ENCODE measurements at places on chromosomes 7 and 10.

GRCh38 chr10:120612756-120613155 is 155.7 kb downstream of the PLPP4 start:
- DNase-seq = no peak

DNA sequence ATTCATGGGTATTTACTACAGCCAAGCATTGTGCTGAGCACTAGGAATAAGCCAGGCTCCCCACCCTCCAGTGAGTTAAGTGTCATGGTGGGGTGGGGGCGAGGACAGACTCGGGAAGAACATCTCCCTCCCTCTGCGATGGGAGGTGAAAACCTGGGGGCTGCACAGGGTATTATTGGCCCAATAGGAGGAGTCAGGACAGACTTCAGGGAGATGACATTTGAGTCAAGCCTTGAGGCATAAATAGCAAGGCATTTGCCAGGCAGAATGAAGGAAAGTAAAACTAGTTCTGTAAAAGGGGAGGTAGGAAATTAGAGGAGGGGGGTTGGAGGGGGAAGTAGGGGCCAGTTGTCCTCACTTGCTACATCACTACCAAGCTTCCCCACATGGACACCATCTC is 18.9 kb downstream of the NKX2-3 start:
- no peak for DNase-seq

DNA sequence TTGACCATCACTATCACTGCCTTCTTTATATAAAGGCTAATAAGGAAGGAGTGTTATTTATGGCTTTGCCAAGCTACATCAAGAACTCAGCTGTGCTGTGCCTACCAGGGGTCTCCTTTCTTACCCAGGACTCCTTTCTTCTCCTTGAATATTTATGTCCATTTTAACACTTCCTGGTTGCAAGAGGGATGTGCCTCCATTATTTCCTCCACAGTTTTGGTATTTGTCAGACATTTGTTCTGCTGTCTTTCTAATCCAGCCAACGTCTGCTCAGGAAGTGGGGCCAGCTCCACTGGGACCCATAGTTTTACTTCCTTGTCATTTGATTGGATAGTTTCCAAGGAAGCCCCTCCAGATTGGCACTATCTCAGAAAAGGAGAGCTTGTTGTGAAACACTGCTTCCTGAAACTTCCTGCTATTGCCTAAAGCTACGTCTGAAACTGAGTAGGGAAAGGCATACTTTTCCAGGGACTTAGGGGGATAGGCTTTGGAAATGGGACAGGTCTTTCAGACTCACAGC is 6.6 kb upstream of the STRIP2 start:
- no peak for DNase-seq

DNA sequence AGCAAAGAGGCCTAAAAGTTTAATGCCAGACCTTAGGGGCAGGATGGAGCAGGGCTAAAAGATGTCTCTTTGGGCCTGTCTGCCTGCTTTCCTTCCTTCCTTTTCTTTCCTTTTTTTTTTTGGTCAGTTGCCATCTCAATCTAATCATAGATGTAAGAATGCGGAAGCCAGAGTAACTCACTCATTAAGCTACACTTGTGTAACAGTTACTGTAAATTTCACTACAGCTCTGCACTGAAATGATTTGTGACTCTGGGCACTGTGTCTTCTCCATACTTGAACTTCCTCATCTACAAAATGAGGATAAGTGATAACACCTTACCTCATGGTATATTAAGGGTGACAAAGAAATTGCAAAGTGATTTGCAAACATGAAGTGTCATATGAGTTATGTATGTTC is 75.5 kb upstream of the AGK start:
- no peak for DNase-seq

DNA sequence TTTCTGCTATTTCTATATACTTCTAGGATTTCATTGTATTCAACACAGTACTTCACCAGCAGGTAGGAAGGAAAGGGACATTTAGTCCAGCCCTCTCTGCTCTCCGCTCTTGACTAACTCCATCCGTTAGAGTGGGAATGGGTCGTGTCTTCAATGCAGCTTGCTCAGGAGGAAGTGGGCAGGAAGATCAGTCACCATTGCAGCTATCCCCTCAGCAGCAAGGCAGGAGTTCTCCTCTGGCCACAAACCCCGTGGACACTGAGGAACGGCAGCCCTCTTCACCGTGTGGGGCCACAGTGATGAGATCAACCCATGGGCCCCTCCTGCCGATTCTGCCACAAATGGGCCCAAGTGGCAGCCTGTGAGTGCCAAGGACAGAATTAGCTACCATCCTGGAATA is 30.2 kb upstream of the IKZF1 start:
- no peak for DNase-seq

GRCh38 chr7:157278791-157279724 is 57.7 kb upstream of the DNAJB6 start:
- no peak for DNase-seq

GRCh38 chr7:151346-152050 is 40.9 kb upstream of the FAM20C start:
- DNase-seq = no peak

GRCh38 chr7:155269766-155270585 is 27.7 kb upstream of the INSIG1 start:
- DNase-seq = no peak

- no peak for DNase-seq
Observed at GRCh38 chr10:44382131-44382858, 2.6 kb downstream of the CXCL12 start.

DNA sequence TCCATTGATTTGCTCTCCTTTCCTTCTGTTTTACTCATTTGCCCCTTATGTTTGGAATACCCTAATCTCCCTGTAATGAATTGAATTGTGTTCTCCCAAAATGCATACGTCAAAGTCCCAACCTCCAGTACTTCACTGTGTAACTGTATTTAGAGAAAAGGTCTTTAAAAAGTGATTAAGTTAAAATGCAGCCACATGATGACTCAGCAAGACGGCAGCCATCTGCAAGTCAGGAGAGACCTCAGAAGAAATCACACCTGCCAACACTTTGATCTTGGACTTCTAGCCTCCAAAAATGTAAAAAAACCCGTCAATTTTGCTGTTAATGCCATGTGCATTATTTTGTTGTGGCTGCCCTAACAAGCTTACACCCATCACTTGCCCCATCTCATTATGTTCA is 85.3 kb upstream of the PCLO start:
- DNase-seq = no peak

DNA sequence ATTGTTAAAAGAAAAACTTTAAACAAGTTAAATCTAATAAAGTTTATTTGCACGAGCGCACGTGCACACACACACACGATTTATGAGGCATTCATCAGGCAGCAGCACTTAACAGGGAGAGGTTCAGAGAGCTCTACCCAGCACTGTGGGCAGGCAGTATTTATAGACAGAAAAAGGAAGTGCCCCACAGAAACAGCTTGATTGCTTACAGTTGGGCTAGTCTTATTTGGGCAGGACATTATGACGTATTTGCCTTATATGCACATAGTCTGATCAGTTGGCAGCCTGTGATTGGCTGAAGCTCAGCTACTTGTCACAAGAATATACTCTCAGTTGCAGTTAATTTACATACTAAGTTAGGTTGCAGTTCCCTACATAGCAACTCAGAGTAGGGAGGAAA is 1.2 kb upstream of the SDHAF3 start:
- DNase-seq = no peak

DNA sequence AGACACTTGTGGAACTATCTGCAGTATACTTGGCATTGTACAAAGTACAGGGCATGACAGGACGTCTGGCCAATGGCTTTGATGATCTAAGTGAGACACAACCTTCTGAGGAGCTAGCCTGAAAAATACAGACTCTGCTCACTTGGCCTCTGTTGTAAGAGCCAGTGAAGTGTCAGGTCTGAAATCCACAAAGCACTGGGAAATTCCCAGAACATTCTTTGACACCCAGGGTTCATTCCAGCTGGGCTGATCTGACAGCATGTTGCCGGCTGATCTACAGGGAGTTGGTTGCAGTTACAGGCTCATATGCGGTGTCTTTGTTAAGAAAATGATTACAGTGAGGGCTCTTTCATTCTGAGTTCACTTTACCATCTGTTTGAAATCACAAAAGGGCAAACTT is 354.6 kb downstream of the PHF14 start:
- no peak for DNase-seq

DNA sequence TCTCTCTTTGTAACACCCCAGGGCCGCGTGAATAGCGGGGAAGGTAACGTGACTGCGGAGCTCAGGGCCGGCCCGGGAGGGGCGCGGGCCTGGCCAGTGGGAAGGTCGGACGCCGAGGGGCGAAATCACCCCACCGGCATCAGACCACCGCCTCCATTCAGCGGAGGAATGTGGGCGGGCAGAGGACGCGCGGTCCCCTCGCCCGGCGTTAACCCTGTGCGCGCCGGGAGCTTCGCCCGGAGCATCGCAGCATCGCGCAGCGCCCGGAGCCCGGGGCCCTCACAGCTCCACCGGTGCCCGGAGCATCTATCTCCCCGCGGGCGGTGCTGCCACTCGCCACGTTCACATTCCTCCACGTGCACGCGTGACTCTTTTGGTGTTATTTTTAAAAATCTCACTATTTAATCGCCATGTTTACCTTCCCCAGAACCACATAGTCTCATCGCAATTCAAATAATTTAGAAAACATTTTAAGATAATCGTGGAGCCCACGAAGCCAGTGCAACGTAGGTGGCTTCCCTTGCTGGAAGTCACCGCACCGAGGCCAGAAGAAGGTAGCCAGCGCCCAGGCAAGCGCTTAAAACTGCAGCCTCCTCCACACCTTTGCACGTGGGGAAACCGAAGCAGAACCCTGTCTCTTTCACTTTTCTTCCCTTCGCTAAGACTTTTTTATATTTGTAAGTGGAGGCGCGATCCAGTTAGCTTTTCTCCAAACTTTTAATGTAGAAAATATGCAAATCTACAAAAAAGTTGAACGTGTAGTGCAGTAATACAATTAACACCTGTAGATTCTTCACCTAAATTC is 21.8 kb downstream of the FGFBP3 start:
- peak; percentile 14 for DNase-seq

DNA sequence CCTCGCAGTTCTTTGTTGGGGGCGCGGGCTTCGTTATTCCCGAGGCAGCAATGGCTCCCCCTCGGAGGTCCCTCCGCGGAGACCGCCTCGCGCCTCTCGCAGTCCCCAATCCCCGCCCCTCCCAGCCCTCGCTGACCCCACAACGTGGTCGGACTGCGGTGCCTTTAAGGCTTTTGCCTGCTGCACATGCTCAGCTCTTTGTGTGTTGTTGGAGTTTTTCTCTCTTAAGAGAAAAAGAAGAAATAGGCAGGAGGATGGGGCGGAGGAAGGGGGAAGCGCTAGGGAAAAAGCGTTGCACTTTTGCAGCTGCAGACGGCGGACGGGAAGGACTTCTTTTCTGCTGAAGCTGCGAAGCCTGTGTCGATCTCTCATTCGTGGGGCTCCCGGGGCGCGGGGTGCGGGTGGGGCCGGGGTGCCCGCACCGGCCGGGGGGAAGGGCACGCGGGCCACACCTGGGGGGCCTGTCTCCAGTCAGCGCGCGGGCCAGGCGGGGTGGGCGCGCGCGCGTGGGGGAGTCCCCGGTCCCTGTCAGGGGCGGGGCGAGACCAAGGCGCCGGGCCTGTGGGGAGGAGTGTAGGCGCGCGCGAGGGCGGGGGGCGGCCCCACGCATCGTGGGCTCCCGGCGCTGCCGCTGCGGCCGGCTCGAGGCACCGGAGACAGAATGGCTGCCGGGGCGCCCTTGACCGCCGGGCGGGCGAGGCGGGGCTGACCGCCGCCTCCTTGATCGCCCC is 445 bp upstream of the ATRNL1 start:
- no peak for DNase-seq

GRCh38 chr10:102744374-102745051 is 765 bp downstream of the WBP1L start:
- no peak for DNase-seq

- no peak for DNase-seq
Observed at GRCh38 chr7:157044147-157044687, 33.8 kb upstream of the MNX1 start.

DNA sequence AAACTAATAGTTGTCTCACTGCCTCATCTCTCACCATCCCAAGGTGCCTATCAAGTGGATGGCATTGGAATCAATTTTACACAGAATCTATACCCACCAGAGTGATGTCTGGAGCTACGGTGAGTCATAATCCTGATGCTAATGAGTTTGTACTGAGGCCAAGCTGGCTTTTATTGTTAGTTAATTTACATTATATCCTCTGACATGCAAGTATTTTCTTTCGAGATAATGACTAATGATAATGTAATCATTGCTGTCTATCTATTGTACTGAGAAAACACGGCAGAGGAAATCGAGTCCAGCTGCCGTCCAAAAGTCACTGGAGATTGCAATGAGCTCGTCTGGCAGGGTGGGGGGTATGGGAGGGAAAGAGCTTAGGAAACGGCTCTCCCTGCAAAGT is 172.4 kb upstream of the LANCL2 start:
- no peak for DNase-seq

DNA sequence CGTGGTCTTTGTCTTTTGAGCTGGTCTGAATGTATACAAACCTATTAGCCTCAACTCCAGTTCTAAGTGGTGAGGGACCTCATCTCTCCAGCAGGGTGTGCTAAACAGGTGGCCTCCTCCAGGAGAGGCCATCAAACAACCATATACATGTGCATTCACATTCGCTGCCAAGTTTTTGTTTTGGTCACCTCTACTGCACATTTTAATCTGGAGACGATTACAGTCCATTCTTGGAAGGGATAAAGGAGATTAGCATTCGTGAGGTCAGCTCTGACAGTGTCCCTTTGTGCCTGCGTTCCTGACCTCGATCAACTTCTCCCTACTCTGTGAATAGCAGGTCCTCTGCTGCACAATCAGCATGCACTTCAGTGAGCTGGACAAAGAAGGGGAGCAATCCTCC is 60.8 kb downstream of the RHOBTB1 start:
- no peak for DNase-seq

DNA sequence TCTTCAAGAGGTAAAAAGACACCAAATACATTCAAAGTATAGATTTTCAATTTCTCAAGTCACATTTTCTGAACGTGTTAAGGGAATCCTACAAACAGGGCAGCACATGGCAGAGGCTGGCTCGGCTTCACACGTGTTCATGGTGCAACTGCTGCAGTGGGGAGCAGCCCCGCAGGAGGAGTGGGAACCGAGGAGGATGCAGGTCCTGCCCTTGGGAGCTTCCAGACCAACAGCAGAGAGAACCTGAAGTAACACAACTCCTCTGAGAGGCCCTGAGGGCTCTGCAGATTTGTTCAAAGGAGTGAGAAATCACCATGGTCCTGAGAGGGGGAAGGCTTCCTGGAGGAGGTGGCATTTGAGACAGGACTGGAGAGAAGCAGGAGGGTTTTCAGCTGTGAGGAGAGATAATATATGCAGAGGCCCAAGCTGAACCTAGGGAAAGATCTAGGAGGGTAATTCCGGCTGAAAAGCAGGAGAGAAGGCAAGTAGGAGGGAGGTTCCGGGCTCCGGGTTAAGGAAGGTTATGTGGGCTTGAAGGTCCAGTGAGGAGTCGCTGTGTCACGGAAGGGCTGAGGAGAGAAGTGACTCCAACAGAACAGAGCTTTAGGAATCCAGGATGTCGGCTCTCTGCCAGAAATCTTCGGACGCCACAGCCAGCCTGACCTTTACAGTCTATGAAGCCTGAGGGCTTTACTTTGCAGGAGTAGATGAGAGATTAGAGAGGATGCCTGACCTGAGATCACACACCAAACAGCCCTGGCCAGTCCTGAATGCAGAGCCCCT is 77.5 kb downstream of the GPR26 start:
- DNase-seq = no peak

GRCh38 chr10:28744069-28744768 is 66.9 kb downstream of the BAMBI start:
- no peak for DNase-seq

Data from stimulated activated CD4-positive, alpha-beta T cell treated with anti-CD3 and anti-CD28 coated beads, TNF-alpha, amount 100 ng/mL, for 24 hours (primary cell).